ENCODE measurements at places on chromosomes 5 and 9.

GRCh38 chr5:123882319-123882964 lies 370.5 kb downstream of the CSNK1G3 start:
- DNase-seq = no peak

GRCh38 chr9:91103931-91104330 lies 257.8 kb downstream of the AUH start:
- no peak for DNase-seq

DNA sequence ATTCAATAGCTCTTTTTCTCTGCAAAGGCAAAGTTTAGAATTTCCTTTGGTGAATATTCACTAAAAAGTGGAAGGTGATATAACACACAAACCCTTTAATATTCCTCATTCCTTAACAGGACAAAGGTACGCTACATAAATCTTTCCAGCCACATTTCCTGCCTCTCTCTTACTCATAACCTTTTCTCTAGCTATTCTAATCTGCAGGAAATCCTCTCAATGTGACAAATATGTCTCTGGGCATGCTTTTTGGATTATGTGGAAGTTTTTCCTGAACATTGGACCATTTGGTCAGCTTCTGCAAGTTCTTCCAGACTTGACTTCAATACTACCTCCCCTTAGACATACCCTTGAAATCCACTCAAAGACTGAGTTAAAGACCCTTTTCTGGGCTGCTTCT lies 186.3 kb upstream of the TUSC1 start:
- no peak for DNase-seq

DNA sequence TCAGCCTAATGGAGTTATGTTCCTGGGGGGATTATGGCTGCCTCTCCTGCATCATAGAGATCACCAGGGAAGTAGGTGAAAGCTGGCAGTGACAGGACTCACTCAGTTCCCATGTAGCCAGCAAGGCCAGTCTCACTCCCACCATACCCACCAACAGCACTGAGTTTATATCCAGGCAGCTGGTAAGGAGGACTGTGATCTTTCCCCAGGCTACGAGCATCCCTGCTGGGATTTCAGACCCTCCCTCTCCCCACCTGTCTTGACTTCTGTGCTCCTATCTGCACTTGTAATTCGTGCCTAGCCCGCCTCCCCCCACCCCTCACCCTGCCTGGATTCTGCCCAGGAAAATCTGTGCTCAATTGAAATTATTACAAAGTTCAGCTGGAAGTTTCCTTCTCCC lies 499.1 kb upstream of the NUDT12 start:
- no peak for DNase-seq

GRCh38 chr9:78289474-78289873 lies 7.5 kb upstream of the PSAT1 start:
- no peak for DNase-seq

DNA sequence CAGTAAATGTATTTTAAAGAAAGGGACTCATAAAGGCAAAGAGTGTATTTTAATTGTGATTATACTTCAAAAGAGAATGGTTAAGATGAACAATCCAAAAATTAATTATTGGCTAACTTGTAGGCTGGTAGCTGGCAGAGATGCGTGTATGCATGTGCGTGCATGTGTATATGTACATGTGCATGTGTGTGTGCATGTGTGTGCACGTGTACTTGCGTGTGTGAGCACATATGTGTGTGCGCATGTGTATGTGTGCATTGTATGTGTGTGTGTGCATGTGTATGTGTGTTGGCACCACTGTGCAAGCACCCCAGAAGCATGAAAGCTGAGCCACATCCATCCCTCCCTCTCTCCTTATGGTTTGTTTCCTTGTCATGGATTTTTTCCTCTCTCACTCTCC lies 83.0 kb upstream of the SLC1A3 start:
- DNase-seq = no peak

- no peak for DNase-seq
Measured at GRCh38 chr5:144183254-144183889, 12.7 kb downstream of the KCTD16 start.

- DNase-seq = no peak
Measured at GRCh38 chr5:39264528-39264927, 45.2 kb upstream of the FYB1 start.

DNA sequence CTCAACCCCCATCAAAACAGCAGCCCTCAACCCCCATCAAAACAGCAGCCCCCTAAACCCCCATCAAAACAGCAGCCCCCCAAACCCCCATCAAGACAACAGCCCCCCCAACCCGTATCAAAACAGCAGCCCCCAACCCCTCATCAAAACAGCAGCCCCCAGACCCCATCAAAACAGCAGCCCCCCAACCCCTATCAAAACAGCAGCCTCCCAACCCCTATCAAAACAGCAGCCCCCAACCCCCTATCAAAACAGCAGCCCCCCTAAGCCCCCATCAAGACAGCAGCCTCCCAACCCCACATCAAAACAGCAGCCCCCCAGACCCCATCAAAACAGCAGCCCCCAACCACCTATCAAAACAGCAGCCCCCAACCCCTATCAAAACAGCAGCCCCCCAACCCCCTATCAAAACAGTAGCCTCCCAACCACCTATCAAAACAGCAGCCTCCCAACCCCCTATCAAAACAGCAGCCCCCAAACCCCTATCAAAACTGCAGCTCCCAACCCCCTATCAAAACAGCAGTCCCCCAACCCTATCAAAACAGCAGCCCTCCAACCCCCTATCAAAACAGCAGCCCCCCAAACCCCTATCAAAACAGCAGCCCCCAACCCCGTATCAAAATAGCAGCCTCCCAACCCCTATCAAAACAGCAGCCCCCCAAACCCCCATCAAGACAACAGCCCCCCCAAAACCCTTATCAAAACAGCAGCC lies 1.2 kb downstream of the TPPP start:
- DNase-seq = no peak

- no peak for DNase-seq
Measured at GRCh38 chr5:129508606-129509005, 48.5 kb downstream of the ADAMTS19 start.

DNA sequence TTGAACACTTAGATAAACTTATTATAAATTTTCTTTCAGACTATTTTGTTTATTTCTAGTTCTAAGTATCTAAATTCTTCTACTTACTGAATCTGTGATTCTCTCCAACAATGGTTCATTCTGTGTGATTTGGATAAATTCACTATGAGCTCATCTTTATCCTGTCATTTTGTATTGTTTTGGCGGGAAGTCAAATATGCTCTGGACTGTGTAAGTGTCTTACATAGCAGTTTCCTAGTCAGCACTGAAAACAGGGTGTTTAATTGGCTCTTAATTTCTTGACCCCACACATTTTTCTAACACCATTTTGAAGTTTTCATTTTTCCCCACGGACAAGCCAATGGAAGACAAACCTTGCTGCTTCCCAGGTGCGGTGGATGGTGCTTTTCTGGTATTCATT lies 207.0 kb upstream of the ACO1 start:
- DNase-seq = no peak

GRCh38 chr5:55572020-55572419 lies 37.3 kb upstream of the PLPP1 start:
- no peak for DNase-seq

GRCh38 chr9:133133681-133134387 lies 12.8 kb upstream of the RALGDS start:
- DNase-seq = no peak

DNA sequence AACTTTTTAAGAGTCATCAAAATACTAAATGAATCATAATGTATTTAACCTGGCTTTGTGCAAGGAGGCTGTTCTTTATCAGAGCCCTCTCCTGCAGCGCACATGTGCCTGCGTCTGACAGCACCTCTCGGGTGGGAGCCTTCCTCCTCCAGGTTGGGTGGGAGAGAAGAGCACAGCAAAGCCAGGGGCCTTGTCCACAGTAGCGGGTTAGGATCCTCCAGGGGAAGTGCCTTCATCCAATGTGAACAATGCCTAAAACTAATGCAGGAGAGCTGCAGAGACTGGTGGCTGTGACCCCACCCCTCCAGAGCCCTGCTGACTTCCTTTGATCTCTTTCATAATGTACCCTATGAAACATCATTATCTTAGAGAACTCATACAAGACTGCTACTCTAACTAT lies 10.2 kb downstream of the UBE2QL1 start:
- no peak for DNase-seq

GRCh38 chr9:128149951-128150593 lies 819 bp downstream of the LCN2 start:
- no peak for DNase-seq

GRCh38 chr5:171848006-171848405 lies 62.4 kb downstream of the SMIM23 start:
- DNase-seq = no peak

DNA sequence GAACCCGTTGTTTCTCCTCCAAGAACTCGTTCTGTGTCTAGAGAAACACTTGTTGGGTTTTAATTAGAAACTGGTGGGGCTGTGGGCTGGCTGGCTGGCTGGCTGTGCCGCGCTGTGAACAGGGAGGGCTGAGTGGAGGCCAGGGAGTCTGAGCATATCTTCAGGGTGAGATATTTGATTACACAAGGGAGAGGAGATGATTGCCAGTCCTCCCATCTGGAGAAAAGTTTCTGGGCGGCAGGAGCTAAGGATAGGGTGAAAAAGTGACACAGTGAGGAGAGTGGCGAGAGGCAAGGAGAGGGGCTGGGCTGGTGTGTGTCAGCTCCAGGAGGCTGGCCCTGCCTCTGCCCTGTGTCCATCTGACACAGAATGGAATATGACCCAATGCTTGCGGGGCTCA lies 63.0 kb downstream of the GDNF start:
- no peak for DNase-seq

DNA sequence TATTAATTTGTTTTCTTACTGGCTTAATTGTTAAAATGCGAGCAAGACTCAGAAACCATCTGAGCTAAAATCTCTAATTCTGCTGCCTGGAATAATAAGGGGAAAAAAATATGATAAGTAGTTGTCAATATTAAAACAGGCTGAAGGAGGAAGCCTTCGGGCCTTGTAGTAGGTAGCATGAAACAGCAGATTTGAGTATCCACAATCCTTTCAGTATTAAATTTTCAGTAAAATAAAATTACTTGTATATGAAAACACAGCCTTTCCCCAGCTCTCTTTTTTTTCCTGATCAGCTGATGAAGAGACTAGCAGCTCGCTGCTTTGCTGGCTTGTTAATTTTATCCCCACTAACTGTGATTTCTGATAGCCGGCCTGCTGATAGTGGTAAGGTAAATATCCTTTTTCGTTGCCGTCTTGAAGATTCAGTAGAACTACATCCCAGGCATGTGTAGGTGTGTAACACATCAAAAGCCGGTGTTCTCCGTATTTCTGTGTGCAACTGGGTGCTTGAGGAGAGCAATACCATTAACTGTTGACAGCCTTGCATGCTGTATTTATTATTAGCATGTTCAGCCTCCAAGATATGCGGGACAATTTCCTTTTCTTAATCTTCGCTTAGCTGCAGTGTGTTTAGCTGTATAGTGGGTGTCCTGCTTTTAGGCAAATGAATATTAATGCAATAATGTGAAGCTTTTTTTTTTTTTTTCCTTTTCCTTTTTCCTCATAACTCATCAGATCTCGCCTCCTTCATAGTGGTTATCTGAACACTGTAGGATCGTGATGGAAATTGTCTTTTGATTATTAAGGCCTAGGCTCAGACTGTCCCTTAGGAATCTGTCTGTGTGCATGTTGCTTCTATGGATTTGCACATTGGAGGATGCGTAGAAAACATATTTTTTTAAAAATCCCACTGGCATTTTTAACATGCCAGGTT lies 144.6 kb downstream of the SMARCA2 start:
- no peak for DNase-seq

DNA sequence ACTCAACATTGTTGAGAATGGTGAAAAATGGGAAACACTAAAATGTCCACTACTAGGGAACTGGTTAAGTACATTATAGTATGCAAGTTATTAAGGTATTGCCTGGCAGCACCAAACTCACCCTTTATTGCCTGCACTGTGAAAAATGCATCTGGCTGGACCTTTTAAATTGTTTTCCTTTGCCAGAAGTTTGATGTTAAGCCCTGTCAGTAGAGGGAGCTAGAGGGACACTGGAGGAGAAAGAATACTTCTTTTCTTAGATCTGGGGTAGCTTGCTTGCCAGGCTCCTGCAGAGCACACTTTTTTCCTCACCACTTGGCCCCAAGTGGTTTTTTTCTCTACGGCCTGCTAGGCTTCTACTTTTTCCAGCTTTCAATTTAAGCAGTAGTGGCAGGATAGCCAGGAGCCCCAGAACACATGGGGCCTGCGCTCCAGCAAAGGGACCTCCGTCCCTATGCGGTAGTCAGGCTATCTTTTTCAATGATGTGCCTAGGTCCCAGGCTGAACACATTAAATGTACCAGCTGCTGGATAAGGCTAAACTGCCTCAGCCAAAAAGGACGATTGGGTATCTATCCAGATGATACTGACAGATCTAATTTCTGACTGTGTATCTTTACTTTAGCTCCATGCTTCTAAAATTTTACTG lies 8.0 kb upstream of the HABP4 start:
- no peak for DNase-seq

- no peak for DNase-seq
Measured at GRCh38 chr5:8908055-8908683, 637.7 kb downstream of the SEMA5A start.

GRCh38 chr5:24264547-24264946 lies 380.2 kb downstream of the CDH10 start:
- no peak for DNase-seq

DNA sequence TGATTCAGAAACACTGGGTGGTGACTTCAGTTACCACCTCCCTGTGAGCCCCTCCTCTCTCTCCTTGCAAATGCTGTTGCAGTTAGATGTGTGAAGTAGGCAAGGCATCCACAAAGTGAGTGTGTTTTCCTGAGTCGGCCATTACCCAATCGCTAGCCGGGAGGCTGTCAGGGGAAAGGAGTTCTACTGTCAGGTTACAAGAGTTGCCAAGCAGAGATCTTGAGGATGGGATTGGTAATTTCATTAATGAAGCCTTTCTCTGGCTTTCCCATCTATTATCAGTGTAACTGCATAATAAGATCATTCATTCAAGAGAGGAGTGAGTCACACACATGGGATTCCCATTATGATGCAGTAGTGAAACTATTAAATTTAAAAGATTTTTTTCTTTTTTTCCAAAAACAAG lies 106.9 kb downstream of the GLDC start:
- no peak for DNase-seq

- DNase-seq = no peak
Measured at GRCh38 chr9:88653406-88653805, 118.4 kb downstream of the NXNL2 start.

DNA sequence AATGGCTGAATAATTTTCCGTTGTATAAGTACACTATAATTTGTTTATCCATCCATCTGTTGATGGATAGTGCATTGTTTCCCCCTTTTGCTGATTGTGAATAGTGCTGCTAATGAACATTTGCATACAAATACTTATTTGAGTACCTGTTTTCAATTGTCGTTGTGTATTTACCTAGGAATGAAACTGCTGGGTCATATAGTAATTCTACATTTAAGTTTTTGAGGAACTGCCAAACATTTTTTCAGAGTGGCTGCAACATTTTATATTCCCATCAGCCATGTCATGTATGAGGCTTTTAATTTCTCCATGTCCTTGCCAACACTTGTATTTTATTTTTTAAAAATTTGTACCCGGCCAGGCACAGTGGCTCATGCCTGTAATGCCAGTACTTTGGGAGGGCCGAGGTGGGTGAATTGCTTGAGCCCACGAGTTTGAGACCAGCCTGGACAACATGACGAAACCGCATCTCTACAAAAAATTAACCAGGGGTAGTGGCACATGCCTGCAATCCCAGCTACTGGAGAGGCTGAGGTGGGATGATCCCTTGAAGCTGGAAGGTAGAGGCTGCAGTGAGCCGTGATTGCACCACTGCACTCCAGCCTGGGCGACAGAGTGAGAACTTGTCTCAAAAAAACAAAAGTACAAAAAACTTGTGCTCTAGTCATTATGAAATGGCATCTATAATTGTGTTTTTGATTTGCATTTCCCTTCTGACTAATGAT lies 2.2 kb upstream of the ANXA6 start:
- no peak for DNase-seq
